CD4-positive, alpha-beta T cell treated with Interleukin-21 for 1 hour (primary cell): ENCODE measurements at places on chromosomes 5 and 9.
A peak's percentile ranks its signal among the peaks of the same experiment; 100 is the strongest.

DNA sequence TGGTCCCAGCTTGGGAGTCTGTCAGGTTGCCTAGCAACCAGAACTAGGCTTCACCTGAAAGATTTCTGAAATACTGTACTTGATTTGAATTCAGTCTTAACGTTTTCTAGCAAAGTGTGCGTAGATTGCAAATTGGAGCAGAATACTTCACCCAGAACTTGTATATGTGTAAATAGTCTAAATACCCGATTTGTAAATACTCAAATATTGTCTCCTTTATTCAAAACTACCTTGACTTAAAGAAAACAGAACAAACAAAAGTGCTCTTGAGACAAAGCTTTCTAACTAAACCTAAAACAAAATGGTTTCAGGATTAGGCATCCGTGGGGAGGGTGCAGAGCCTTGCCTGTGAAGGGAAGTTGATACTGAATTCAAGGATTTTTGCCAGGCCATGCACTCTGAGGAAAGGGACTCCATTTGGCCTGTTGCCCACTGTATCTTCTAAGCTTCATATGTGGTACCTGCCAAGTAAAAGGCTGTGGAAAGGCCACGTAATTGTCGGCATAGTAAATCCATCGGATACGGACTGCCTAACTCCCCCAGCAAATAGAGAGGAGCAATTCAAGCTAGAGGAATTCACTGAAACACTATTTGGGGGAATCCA is 744 bp upstream of the HMGCS1 start:
- no peak for DNase-seq

- no peak for DNase-seq
These were observed at the start of gene PTPN3 for GRCh38 chr9:109498195-109499092. PTPN3 (minus strand) TSS chr9:109498307; CDS start chr9:109463434, 34,873 bp downstream.

GRCh38 chr9:116191576-116192415 is 38.2 kb downstream of the PAPPA start:
- no peak for DNase-seq

DNA sequence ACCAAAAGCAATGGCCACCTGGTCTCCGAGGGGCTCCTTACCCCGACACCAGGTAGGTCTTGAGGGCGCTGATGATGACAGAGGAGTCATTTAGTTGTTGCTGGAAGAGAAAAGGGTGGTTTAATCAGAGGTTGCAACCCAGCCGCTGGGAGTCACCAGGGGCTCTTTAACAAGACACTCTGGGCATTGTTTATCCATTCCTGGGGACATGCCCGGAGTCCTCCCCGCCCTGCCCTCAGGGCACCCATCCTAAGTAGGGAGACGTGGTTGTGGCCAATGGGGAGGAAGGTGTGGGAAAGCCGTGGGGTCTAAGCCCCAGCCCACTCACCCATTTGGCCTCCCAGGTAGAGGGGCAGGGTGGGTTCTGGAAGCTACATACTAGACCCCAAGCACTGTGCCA is 3.1 kb downstream of the PTGES2 start:
- DNase-seq = no peak

DNA sequence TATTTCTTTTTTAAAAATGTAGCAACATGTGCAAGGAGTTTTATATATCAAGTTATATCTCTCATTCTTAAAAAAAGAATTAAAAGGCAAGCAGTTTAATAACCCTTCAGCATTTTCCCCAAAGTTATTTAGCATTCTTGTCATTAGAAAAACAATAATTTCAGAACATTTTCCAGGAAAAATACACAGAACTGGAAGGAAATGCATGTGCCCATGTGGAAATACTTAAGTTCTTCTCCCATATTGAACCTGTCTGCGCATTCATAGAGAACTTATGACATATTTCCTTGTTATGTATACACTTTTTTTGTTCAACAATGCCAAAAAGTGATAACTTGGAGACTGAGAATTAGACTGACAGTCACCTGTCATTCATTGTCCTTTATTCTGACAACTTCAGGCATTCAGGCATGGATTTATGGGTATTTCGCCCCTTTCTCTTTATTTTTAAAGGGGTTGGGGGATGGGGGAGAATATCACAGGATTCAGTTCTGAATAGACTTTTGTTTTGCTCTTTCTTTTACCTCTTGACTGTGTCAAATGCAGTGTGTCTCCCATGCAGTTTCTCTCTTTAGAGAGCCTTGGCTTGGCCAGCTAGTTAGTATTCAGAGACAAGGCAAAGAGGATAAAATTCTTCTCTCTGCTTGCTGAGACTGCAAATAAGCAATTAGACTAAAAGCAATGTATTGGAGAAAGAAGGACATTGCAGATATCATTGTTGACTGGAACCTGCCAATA is 701.0 kb downstream of the NR2F1-AS1 start:
- DNase-seq = no peak

DNA sequence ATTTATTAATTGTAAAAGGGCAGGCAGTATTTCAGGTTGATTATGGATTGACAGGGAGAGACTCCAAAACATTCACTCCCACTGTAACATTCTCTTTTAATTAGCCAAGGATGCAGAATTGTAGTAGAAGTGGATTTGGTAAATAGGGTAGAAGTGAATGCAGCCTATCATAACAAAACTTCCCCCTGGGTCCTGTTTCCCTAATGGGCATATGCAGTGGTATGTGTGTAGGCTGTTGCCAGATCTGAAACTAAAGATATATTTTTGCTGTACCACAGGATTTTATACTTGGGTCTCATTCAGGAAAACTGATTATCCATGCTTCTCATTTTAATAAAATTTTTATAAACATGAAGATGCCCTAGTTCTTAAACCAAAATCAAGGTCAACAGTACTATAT is 351.2 kb downstream of the KDM4C start:
- DNase-seq = no peak

GRCh38 chr9:105858006-105858690 is 163.8 kb downstream of the TMEM38B start:
- no peak for DNase-seq

DNA sequence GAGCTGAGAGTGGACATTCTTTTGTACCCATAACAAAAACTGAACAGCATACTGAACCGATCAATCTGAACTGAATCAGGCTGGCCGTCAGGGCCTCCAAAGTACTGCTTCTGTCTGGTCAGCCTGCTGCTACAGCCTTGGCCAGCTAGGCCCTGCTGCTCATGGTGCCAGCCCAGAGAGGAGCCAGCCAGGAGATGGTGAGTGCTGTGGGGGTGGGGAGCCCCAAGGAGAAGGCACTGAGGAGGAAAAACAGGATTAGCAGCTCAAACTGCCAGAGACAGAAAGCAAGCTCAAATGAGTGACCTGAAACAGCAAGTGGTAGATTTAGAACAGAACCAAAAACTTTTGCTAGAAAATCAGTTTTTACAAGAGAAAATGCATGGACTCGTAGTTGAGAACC is 23.9 kb downstream of the SRP19 start:
- no peak for DNase-seq

DNA sequence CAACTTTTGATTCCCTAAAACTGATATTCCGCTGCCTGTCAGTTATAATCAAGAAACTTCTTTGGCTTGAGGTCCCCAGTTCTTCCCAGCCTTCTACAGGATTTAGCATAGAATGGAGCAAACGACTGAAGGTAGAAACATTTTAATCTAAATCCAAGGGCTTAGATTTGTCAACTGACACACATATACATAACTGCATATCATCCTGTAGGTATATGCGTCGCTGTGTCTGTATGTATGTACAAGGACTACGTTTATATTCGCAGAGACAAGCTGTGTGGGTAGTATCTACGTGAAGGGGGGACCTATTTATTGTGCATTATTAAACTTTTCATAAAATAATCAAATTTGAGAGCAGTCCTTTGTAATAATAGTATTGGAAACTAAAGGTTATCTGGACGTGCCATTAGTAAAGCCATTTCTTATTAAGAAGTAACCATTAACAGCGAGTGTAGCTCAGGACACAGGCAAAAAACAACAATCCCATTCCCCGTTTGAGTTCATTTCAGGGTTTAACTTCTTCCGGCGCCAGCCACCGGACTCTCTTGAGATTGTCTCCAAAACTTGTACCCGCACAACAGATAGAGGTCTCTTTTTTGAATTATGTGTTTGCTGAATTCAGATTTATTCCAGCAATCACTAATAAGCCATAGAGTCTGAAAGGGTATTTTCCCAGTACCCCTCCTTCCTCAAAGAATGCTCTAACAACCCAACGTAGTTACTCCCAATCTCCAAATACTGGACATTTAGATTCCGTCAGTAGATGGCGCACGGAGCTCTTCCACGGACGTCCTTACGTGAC is 2.1 kb upstream of the MLLT3 start:
- peak; percentile 59 for DNase-seq

DNA sequence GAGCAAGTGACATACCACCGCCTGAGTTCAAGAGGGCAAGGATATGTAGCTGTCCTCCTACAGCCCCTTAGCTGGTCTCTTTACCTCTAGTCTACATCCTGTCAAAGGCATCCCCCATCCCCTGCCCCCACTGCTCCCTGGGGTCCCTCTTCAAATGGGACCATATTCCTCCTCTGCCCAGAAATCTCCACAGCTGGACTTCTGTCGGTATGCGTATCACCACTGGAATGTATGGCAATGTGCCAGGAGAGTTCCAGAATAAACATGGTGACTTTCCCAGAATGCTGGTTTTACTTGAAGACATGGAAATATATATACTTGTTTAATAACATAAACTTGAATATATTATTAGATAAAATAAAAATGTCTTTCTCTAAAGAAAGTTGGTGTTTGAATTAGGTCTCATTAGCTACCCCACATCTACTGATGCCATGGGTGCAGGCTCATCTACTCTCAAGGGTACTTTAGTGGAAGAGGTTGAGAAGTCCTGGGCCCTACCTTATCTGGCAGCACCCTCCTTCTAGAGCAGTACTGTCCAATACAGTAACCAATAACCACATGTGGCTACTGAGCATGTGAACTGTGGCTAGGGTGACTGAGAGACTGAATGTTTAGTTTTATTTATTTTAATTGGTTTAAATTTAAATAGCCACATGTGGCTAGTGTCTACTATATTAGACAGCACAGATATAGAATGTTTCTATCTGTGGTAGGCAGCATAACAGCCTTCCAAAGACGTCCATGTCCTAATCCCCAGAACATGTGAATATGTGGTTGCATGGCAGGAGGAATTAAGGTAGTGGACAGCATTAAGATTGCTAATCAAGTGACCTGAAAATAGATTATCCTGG is 181.7 kb upstream of the SLC30A5 start:
- DNase-seq = no peak

DNA sequence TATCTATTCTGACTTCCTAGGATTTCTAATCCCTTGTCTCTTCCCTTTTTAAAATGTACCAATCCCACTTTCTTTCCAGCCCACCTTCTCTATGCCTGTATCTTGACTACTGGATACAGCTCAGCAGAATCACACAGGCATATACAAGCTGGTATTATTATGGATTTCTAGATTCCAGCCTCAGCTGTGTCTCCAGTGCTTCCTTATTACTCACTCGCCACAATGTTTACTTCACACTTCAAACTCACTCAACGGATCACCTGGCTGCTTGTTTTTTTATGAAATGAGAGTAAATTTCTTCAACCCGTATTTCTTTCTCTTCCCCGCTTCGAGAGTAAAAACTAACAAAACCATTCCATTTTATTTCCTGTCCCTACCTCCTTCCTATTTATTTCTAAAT is 38.8 kb downstream of the CWC27 start:
- no peak for DNase-seq

DNA sequence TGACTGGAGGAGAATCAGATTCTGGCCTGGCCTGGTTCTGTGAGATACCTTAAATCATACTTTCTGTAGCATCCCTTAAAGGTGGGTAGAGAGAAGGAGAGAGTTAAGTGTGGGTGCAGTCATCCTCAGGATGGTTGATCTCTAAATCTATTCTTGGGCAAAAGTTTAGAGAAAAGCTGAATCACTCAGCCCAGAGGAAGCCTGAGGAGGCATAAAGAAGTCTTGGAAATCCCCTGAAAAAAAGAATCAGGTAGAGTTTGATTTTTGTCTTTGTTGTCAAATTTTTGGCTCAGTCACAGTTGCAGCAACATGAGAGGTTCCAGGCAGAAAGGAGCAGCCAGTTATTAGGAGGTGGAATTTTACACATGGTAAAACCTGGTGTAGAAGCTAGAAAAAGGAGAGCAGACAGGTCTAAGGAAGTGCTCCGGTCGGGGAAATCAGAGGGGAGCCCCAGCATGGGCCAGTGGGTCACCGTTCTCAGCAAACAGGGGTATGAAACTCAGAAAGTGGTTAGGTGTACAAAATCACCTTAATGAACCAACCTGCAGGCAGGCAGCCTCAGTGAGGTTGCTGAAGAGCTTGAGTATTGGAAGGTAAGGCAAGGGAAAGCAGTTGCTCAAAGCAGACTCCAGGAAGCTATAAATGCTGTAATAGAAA is 116.2 kb upstream of the CNTLN start:
- DNase-seq = no peak

- no peak for DNase-seq
These were observed 93.8 kb downstream of the OXCT1 start for GRCh38 chr5:41776435-41776834.

DNA sequence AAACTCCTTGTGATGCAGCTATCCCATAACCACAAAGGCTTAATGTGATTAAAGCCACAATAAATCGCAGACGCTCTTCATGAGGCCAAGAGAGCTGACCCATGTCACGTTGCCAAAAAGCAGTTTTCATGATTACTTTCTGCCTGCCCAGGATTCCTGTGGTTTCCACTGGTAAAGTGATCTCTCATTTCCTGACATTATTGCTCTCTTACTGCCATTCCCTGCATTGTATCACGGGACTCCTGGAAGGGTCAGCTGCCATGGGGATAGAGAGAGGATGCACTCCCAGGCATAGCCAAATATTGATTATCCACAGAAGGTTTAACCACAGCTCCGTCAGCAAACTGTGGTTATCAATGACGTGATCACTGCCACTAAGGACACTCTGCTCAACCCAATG is 103.8 kb upstream of the SLC1A3 start:
- no peak for DNase-seq

DNA sequence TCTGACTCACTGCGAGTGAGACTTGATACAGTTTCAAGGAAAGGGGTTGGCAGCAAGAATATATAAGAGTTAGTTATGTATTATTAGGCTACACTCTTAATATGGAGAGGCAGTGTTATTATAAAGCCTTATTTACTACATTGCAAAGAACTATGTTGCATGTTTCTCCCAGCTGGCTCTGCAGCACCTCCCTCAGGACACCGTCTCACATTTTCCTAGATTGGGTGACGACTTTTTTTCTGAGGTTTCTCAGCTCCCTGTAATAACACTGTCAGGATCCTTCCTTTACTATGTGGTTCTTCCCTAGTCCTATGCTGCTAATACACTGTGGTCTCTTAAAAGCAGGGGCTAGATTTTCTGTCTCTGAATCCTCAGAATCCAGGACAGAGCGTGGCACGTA is 153.7 kb downstream of the INSYN2B start:
- DNase-seq = no peak
